ENCODE measurements at places on chromosomes 3 and 15. TPM values are rescaled to one million over a fixed set of nuclear protein-coding genes. Genes with fewer than 3 reads are reported as not detected.

VPS18 gene
- total RNA-seq = 15.0 TPM

ZIC4 gene
- not detected for total RNA-seq

ATP13A5 gene
- total RNA-seq = not detected

CORO2B gene
- total RNA-seq = not detected

ZNF280D gene
- total RNA-seq = 29.9 TPM

PEX11A gene
- total RNA-seq = 0.66 TPM

BTLA gene
- 39.4 TPM for total RNA-seq

SEMA3G gene
- 0.13 TPM for total RNA-seq

KCNMB3 gene
- total RNA-seq = 0.47 TPM

DNA sequence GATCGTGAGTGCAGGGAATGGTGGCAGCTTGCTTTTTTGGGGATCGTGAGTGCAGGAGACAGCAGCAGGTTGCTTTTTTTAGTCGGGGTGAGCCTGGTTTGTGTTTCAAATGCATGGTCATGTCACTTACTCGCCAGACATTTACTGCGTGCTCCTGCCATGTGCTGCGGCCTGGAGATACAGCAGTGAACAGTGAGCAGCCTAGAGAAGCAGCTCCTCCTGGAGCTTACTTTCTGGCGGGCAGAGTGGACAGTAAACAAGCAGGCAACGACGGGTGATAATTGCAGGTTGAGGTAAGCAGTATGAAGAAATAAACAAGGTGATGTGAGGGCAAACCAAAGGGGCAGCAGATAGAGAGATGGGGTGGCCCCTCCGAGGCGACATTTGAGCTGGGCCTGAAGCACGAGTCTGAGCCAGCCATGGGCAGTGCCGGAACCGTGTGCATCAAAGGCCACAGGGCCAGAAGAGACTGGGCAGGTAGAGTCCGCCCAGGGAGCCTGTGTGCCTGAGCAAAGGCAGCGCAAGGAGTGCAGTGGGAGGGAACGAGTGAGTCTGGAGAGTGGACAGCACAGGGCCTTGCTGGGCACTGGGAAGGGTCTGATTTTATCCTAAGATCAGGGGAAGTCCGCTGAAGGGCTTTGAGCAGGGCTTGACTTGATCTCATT lies 57.3 kb upstream of the RASA2 start:
- H3K4me3 ChIP-seq = no peak overlapping the region
- H3K27me3 ChIP-seq = no peaks in the 10 kb centered on the region
- H3K4me1 ChIP-seq = peaks cover 11% of the 10 kb centered on the region
- H3K27ac ChIP-seq = no peak overlapping the region
- peaks cover 7% of the 10 kb centered on the region for H3K36me3 ChIP-seq

GRCh38 chr3:96813134-96813819 lies 1.1 kb upstream of the EPHA6 start:
- peak overlapping the region; percentile 75 for H3K4me3 ChIP-seq
- H3K4me1 ChIP-seq = peaks cover 9% of the 10 kb centered on the region
- peak; percentile 64 for DNase-seq

- no peak overlapping the region for H3K27ac ChIP-seq
- H3K36me3 ChIP-seq = no peaks in the 10 kb centered on the region
- no peak overlapping the region for H3K4me3 ChIP-seq
- H3K27me3 ChIP-seq = peaks cover 2% of the 10 kb centered on the region
- no peaks in the 10 kb centered on the region for H3K4me1 ChIP-seq
These were observed 143.7 kb downstream of the NR1D2 start for GRCh38 chr3:24088782-24089181.

- peak overlapping the region; percentile 21 for H3K4me3 ChIP-seq
- peaks cover 41% of the 10 kb centered on the region for H3K36me3 ChIP-seq
- peak overlapping the region; percentile 70 for H3K27ac ChIP-seq
- no peak for DNase-seq
These were observed 13.4 kb downstream of the LRIG1 start for GRCh38 chr3:66487465-66487864.

- H3K4me3 ChIP-seq = peak overlapping the region; percentile 62
- DNase-seq = no peak
- H3K4me1 ChIP-seq = peaks cover 48% of the 10 kb centered on the region
- H3K36me3 ChIP-seq = peaks cover 32% of the 10 kb centered on the region
These were observed 3.3 kb downstream of the BNIP2 start for GRCh38 chr15:59685737-59686297.

GRCh38 chr15:101320501-101321052 lies 25.5 kb upstream of the SNRPA1 start:
- H3K27ac ChIP-seq = peak overlapping the region; percentile 88
- H3K36me3 ChIP-seq = peaks cover 2% of the 10 kb centered on the region
- H3K4me3 ChIP-seq = peak overlapping the region; percentile 74
- peak; percentile 62 for DNase-seq
- H3K4me1 ChIP-seq = peaks cover 13% of the 10 kb centered on the region
- H3K27me3 ChIP-seq = peaks cover 7% of the 10 kb centered on the region

DNA sequence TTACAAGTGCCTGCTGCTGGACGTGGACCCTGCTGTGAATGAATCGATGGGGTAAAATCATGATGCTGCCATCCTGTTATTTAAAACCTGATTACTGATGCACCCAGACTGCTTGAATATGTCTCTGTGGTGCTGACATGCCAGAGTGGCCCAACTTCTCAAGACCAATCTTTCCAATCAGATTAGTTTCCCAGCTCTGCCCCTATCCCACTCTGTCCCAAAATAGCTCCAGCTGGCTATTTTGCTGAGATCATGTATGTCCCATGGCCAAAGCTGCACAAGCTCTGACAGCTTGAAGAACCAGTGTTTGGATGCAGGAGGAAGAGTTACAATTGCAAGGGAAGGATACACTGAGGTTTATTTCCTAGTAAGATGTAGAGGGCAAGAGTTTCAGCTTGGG lies 153.6 kb downstream of the TMEM108 start:
- H3K4me3 ChIP-seq = no peak overlapping the region
- H3K36me3 ChIP-seq = no peaks in the 10 kb centered on the region
- DNase-seq = no peak
- no peaks in the 10 kb centered on the region for H3K4me1 ChIP-seq
- H3K27me3 ChIP-seq = peaks cover 2% of the 10 kb centered on the region
- H3K27ac ChIP-seq = no peak overlapping the region

- no peaks in the 10 kb centered on the region for H3K4me1 ChIP-seq
- no peak for DNase-seq
- no peak overlapping the region for H3K4me3 ChIP-seq
- H3K27me3 ChIP-seq = peaks cover 8% of the 10 kb centered on the region
- no peak overlapping the region for H3K27ac ChIP-seq
- H3K36me3 ChIP-seq = no peaks in the 10 kb centered on the region
These were observed 171.6 kb upstream of the TSC22D2 start for GRCh38 chr3:150236316-150237082.

- H3K4me3 ChIP-seq = no peak overlapping the region
- H3K36me3 ChIP-seq = no peaks in the 10 kb centered on the region
- DNase-seq = no peak
- H3K27ac ChIP-seq = no peak overlapping the region
- peaks cover 2% of the 10 kb centered on the region for H3K27me3 ChIP-seq
These were observed 50.5 kb downstream of the MYO1E start for GRCh38 chr15:59322056-59322759.

GRCh38 chr3:143337387-143337786 lies 217.8 kb downstream of the CHST2 start:
- H3K4me1 ChIP-seq = no peaks in the 10 kb centered on the region
- peaks cover 2% of the 10 kb centered on the region for H3K27me3 ChIP-seq
- H3K27ac ChIP-seq = no peak overlapping the region

DNA sequence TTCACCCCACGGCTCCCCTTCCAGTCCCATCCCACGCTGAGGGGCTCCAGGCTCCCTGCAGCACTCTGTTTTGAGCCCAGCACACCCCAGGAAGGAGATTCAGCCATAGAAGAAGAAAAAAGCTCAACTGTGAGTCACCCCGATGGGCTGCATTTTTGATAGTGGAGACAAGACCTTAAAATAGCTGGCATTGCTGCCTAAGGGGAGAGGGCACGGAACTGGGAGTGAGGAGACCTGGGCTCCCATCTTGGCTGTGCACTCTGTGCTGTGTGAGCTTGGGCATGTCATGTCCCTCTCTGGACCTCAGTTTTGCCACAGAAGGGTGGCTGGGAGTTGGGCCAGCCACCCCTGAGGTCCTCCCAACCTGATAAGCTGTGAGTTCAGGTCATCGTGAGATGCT lies 57.2 kb upstream of the SMAD6 start:
- no peak overlapping the region for H3K4me3 ChIP-seq
- H3K36me3 ChIP-seq = no peaks in the 10 kb centered on the region
- no peak overlapping the region for H3K27ac ChIP-seq
- H3K4me1 ChIP-seq = no peaks in the 10 kb centered on the region
- DNase-seq = no peak

GRCh38 chr3:55543181-55543614 lies 56.1 kb upstream of the WNT5A start:
- H3K36me3 ChIP-seq = no peaks in the 10 kb centered on the region
- no peak for DNase-seq
- no peaks in the 10 kb centered on the region for H3K27me3 ChIP-seq
- no peak overlapping the region for H3K27ac ChIP-seq
- no peaks in the 10 kb centered on the region for H3K4me1 ChIP-seq

DNA sequence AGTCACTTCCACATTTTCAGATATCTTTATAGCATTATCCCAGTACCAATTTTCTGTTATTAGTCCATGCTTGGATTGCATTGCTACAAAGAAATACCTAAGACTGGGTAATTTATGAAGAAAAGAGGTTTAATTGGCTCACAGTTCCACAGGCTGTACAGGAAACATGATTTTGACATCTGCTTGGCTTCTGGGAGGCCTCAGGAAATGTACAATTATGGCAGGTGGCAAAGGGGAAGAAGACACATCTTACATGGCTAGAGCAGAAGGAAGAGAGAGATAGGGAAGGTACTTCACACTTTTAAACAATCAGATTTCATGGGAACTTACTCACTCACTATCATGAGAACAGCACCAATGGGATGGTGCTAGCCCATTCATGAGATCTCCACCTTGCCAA lies 172.3 kb upstream of the GPR149 start:
- no peaks in the 10 kb centered on the region for H3K4me1 ChIP-seq
- no peaks in the 10 kb centered on the region for H3K36me3 ChIP-seq
- DNase-seq = no peak
- H3K27me3 ChIP-seq = no peaks in the 10 kb centered on the region

DNA sequence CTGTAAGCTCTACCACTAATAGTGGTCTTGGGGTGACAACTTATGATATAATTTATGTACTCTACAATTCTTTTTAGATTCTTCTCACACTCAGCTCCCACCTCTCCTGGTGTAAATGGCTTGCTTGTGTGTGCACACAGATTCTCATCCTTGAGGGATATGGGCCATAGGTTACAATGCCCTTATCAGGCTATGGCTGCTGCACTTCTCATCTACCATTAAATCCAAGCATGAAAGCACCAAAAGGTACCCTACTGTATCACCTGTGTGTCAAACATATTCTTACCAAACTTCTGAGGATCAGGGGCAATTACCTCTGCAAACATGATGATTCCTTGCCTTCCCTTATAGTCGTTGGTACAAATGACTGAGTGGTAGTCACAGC lies 891.9 kb downstream of the SQOR start:
- no peaks in the 10 kb centered on the region for H3K27me3 ChIP-seq
- no peak for DNase-seq
- no peak overlapping the region for H3K27ac ChIP-seq
- no peaks in the 10 kb centered on the region for H3K4me1 ChIP-seq
- H3K36me3 ChIP-seq = no peaks in the 10 kb centered on the region

- H3K36me3 ChIP-seq = peaks cover 3% of the 10 kb centered on the region
- peaks cover 35% of the 10 kb centered on the region for H3K4me1 ChIP-seq
- H3K27ac ChIP-seq = no peak overlapping the region
- H3K27me3 ChIP-seq = peaks cover 3% of the 10 kb centered on the region
- no peak for DNase-seq
These were observed 5.5 kb downstream of the CHAC1 start for GRCh38 chr15:40958723-40959122.

- peaks cover 8% of the 10 kb centered on the region for H3K27me3 ChIP-seq
- H3K36me3 ChIP-seq = no peaks in the 10 kb centered on the region
- H3K27ac ChIP-seq = no peak overlapping the region
- H3K4me1 ChIP-seq = peaks cover 29% of the 10 kb centered on the region
These were observed 89.7 kb downstream of the BDH1 start for GRCh38 chr3:197465996-197466549.

DNA sequence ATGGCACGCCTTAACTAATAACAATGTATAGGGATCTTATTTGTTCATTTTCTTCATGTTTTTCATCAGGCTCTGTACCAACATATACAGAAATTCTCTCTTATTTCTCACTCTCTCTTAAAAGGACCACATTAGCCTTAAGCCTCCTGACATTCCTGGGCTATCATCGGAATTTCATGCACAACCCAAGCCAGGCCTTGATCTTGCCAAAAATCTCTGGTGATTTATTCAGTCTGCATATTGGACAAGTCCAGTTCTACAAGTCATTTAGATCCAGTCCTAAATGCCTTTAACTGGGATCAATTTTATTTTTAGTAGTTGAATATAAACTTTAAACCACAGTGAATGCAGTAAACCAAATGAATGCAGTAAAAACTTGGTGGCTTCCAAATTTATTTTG lies 385.4 kb downstream of the MECOM start:
- no peak for DNase-seq
- H3K4me3 ChIP-seq = no peak overlapping the region
- no peak overlapping the region for H3K27ac ChIP-seq

DNA sequence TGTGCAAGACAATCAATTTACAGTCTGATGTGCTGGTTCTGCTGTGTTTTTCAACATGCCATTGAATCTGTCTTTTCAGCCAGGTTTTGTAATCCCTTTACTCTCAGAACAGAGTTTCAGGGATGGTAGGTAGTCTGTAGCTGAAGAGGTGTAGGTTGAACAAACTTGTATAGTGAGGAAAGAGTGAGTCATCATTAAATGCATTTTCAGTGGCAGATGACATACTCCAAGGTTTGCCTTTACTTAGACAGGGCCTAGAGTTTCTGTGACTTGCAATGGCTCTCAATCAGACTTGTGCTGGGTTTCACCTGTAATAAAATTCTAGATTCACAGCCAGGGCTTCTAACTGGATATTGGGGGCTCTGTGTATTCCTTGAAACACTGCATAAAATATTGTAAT lies 94.6 kb downstream of the CYP19A1 start:
- peak overlapping the region; percentile 59 for H3K27ac ChIP-seq
- no peaks in the 10 kb centered on the region for H3K36me3 ChIP-seq

DNA sequence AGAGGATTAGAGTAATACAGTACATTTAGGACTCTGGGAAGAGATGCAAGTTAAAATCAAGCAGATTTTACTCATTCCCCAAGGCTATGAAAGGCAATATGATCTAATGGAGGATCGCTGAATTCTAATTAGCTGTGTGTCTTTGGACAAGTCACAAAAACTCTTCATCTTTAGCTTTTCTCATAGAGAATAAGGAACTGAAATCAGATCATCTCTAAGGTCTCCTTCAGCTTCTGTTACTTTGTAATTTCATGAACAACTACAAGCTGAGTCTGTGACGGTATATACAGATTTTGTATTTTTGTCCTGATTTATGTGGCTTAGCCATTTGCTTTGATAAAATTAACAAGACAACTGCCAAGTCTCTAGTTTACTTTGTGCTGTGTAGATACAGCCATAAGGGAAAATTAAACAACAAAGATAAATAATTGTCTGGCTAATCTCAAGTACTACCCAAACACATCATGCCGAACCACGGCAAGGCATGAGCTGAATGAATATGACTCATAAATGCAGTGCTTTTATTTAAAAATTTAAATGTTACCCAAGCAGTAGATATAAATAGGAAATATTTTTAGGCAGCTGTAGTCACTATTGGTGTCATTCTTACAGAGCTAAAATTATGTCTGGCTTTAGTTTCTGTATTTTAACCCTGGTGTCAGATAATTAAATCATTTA lies 81.5 kb downstream of the GAP43 start:
- no peaks in the 10 kb centered on the region for H3K36me3 ChIP-seq
- H3K27ac ChIP-seq = no peak overlapping the region
- no peaks in the 10 kb centered on the region for H3K4me1 ChIP-seq
- no peak overlapping the region for H3K4me3 ChIP-seq

- no peaks in the 10 kb centered on the region for H3K36me3 ChIP-seq
- DNase-seq = no peak
- no peaks in the 10 kb centered on the region for H3K27me3 ChIP-seq
These were observed 22.0 kb upstream of the CHCHD6 start for GRCh38 chr3:126682009-126682408.
